ENCODE measurements at places on chromosomes 11 and 22.

GRCh38 chr11:129436573-129436972 is 60.9 kb downstream of the BARX2 start:
- DNase-seq, result no peak

DNA sequence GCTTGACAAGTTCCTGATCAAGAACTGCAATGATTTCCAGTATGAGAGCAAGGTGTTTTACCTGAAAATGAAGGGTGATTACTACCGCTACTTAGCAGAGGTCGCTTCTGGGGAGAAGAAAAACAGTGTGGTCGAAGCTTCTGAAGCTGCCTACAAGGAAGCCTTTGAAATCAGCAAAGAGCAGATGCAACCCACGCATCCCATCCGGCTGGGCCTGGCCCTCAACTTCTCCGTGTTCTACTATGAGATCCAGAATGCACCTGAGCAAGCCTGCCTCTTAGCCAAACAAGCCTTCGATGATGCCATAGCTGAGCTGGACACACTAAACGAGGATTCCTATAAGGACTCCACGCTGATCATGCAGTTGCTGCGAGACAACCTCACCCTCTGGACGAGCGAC is 12.0 kb downstream of the YWHAH start:
- DNase-seq, result no peak

DNA sequence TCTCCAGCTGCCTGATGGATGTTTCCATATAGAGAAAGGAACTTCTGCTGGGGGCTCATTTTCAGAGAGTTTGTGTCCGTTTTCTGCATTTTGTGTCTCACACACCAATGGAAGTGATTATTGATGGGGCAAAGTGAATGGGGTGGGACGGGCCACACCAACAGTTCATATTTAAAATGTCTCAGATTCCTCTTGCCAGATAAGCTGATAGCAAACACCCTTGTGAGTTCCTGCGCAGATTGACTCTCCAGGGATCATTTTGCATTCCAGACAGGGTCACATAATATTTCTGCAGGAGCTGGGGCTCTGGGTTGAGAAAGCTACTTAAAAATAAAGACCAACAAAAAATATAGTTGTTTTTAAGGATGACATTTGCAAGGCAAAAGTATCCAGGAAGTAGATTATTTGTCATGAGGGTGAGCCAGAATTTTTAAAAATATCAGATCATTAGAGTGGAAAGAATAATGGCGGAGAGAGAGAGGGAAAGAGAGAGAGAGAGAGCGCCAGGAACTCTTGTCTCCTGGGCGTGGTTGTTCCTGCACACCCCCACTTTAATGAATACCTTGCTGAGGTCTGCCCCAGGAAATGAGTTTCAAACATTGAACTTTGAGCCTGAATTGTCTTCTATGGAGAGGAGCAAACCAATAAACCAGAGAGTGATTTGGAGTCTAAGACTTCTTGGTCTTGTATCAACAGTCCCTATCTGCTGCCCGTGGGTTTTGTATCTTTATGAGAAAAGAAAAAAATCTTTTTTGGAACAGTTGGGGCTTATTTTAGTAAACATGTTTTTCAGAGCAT is 33.3 kb downstream of the MICAL2 start:
- no peak for DNase-seq

GRCh38 chr11:75388386-75389275 is 10.7 kb upstream of the RPS3 start:
- peak; percentile 86 for DNase-seq

GRCh38 chr11:64060861-64061444 is 25.2 kb downstream of the FLRT1 start:
- peak; percentile 79 for DNase-seq

DNA sequence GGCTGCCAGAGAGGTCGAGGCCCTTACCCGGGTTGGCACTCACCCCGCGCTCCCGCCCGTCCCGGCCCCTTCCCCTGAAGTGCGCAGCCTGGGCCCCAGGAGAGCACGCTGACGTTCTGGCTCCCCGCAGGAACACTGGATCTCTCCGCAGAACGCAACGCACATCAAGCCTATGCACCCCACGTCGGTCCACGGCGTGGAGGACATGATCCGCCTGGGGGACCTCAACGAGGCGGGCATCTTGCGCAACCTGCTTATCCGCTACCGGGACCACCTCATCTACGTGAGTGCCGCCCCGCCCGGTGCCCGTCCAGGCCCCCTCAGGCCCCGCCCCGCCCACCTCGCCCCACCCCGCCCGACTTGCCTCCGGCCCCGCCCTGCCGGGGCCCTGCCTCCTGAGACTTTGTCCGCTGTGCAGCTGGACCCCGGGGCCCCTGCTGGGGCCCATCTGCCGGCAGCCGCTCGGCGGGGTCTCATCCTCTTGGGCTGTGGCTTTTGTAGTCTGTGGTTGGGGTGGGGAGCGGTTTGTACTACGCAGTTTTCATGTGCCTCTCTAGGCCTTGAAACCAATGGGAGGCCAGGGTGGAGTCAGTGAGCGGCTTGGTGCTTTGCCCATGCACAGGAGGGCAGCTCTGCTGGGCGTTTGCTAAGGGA is 19.7 kb downstream of the MYO7A start:
- peak; percentile 59 for DNase-seq

- peak; percentile 84 for DNase-seq
These were observed 75.3 kb downstream of the FBLN1 start for GRCh38 chr22:45577746-45578523.

DNA sequence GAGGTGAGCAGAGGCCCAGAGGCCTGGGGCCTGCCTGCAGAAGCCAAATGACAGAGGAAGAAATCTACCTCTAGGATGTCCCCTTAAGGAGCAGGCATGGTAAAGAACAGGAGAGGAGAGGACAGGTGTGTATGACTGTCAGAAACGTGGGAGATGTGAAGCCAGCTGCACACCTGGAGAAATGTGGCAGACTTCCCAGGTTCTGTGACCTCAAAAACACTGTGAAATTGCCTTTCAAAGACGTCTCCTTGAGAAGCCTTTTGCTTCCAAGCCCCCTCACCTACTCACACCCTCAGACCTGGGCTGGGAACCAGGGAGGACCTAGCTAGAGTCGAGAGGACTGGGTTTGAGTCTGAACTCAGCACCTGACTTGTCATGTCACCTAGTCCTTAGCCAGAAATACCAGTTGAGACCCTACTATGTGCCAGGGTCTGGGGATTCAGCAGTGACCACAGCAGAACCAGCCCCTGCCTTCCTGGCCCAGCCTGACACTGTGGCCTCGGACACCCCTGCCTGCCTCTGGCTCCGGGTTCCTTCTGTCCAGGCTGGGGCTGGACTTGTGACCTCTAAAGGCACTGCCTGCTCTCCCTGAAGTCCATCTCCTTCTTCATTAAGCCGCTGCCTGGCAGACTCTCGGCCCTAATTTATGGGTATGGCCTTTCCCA is 5.6 kb downstream of the TPBGL start:
- no peak for DNase-seq

GRCh38 chr22:27443306-27443705 is 358.2 kb downstream of the MN1 start:
- no peak for DNase-seq

DNA sequence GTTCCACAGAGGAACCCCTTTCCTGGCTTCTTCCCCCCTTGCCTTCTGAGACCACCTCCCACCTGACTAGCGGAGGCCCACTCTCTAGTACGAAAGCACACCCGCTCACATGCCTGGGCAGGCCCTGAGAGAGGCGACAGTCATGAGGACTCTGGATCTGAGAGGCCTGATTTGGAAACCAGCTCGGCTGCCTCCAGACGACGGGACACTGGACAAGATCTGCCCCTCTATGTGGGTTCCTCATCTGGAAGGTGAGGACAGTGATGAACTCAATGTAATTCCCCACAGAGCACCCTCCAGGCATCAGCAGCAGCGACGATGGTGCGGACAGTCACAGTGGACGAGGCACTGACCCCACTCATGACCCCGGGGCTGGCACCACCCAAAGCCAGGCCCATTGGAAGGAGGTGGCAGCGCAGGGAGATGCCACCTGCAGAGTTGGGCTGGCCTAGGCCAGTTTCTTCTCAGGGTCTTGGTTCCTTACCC is 7.5 kb downstream of the SULT4A1 start:
- no peak for DNase-seq

DNA sequence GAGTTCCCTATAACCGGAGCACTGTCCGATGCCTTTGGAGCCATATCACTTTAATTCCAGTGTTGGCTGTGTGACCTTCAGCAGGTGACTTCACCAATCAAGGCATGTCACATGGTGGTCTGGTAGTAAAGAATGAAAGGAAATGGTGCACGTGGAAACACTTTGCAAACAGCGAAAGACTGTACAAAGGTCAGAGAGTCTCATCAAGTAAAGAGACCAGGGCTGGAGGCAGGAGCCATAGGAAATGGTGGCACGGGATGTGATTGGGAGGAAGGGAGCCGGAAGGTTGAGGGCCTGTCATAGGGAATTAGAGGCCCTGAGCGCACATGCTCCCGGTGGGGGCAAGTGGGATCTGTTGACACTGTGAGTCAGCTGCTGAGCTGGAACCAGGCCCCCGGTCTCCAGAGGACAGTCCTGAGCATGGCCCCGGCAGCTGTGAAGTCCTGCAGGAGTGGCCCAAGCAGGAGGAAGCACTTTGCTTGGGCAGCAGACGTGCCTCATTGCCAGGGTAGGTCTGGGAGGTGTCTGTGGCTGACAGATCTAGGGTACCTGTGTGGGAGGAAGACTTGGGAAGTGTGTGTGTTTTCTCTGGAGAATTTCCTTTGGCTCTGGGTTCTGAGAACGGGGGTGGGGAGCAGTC is 2.0 kb downstream of the DAGLA start:
- peak; percentile 30 for DNase-seq

GRCh38 chr11:69384251-69385143 is 90.5 kb downstream of the MYEOV start:
- no peak for DNase-seq

GRCh38 chr11:96317571-96317970 is 25.4 kb downstream of the MAML2 start:
- DNase-seq, result no peak

DNA sequence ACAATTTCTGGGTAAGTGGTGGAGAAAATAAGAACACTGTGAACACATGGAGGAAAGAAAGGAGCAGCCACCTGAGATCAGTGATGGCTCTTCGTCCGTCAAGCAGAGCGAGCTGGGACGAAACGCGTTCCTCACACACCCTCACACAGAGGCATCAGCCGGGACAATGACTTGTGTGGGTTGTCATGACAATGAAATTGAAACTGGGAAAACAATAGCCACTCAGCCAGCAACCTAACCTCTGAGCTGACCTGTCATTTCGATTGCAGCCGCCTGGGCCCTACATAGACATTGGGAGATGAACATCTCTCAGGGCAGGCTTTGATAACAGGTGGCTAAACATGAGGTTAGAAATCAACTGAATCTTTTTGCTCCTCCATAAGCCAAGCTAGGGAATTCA is 51.3 kb downstream of the TRIM29 start:
- no peak for DNase-seq

GRCh38 chr11:126176853-126177470 is 34.5 kb downstream of the RPUSD4 start:
- no peak for DNase-seq

DNA sequence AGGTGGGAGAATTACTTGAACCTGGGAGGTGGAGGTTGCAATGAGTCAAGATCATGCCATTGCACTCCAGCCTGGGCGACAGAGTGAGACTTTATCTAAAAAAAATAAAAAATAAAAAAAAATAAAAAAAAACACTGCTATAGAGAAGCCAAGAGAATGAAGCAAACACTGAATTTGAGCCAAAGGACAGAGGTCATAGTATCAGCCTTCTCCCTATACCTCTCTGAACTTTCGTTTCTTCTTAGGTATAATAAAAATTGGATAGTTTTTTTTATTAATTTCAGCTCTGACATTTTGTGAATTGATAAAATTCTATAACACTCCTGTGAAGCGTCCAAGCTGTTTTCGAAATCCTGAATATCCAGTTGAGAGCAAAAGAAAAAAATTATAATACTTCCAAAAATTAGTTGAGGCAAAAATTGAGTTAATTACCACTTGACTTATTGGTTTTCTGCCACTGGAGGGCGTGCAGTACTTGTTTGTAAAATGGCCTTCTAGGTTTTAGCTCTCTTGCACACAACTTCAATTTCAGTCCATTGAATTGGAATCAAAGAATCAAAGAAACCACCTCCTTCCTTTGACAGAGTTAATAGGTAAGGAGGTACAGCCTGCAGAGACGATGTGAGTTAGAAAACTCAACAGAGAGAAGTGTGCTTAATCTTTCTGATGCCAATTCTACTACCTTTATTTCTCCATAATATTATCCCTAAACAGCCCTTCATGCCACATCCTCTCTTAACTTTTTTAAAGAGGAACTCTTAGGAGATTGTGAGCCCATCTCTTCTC is 143.2 kb downstream of the BBOX1 start:
- DNase-seq, result peak; percentile 64

- DNase-seq, result no peak
These were observed 27.7 kb downstream of the DDI1 start for GRCh38 chr11:104064034-104064630.

- no peak for DNase-seq
These were observed 284.1 kb downstream of the TBC1D22A start for GRCh38 chr22:47046411-47047065.

- no peak for DNase-seq
These were observed 18.3 kb downstream of the STARD10 start for GRCh38 chr11:72775288-72776110.

DNA sequence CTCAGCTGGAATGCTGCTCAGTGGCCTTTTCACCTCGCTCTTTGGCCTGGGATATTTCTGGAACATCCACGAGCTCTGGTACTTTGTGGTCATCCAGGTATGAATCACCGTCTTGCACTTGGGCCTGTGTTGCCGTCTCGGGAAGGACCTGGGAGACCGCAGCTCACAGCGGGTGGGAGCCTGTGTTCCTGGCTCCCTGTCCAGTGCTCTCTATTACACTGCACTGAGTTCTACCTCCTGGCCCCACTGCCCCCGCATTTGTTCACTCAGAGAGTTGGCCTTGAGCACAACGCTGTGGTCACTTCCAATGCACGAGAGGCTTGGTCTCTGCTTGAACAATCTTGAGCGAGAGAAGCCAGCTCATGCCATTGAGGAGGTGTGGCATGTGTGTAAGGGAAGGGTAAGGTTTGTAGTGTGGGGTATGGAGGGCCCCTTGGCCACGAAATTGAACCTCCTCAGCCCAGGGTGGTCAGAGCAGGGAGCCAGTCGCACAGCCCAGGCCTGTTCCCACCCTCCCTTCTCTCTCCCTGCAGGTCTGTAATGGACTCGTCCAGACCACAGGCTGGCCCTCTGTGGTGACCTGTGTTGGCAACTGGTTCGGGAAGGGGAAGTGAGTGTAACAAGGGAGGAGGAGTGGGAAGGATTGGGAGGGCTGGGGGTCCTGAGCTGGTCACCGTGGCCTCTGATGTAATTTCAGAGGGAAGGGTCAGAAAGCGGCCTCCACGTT is 16.2 kb downstream of the SLC37A2 start:
- no peak for DNase-seq

- DNase-seq, result no peak
These were observed 594.1 kb downstream of the BRD1 start for GRCh38 chr22:49233507-49234100.

Measured in COR-L47 (cell line).